ENCODE measurements at places on chromosomes 1 and 21.

- no peak for DNase-seq
Observed at GRCh38 chr1:47527653-47528272, 89.9 kb downstream of the FOXD2 start.

DNA sequence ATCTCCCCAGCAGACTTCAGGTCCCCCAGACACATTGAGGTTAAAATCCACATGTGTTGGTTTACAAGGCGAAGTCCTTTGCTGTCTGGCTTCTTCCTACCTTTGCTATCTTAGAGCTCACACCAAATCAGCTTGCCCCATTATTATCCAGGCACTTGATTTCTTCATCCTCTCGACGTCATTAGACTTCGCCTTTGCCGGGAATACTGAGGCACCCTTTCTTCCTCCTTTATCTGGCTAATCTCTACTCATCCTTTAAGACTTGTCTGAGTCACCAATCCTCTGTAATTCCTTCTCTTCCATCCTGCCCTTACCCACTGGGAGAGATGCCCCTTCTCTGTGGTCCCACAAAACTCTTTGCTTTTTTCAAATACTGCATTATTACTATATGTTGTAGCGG is 9.2 kb upstream of the XCL2 start:
- no peak for DNase-seq

GRCh38 chr1:68525781-68526180 is 28.9 kb upstream of the DEPDC1 start:
- DNase-seq, result no peak

DNA sequence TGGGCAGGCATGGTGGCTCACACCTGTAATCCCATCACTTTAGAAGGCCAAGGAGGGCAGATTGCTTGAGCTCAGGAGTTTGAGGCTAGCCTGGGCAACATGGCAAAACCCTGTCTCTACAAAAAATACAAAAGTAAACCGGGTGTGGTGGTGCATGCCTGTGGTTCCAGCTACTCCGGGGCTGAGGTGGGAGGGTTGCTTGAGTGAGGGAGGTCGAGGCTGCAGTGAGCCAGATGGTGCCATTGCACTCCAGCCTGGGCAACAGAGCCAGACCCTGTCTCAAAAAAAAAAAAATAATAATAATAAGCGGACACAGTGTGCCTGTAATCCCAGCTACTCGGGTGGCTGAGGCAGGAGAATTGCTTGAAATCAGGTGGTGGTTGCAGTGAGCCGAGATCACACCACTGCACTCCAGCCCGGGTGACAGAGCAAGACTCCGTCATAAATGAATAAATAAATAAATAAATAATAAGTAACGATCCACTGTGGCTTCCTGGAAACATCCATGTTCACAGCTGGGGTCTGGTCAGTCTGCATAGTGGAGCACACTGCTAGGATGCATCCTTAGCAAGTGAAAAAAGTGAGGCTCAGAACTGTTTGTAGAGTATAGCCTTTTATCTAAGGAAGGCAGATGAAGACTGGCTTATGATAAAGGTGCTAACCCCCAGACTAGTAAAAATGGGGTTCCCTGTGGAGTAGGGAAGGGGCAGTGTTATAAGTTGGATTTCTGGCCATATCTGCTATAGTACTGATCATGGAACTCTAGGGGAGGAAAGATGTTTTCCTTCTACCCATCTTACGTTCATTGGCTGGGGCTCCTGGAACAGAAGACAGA is 15.7 kb downstream of the PKNOX1 start:
- DNase-seq, result no peak

DNA sequence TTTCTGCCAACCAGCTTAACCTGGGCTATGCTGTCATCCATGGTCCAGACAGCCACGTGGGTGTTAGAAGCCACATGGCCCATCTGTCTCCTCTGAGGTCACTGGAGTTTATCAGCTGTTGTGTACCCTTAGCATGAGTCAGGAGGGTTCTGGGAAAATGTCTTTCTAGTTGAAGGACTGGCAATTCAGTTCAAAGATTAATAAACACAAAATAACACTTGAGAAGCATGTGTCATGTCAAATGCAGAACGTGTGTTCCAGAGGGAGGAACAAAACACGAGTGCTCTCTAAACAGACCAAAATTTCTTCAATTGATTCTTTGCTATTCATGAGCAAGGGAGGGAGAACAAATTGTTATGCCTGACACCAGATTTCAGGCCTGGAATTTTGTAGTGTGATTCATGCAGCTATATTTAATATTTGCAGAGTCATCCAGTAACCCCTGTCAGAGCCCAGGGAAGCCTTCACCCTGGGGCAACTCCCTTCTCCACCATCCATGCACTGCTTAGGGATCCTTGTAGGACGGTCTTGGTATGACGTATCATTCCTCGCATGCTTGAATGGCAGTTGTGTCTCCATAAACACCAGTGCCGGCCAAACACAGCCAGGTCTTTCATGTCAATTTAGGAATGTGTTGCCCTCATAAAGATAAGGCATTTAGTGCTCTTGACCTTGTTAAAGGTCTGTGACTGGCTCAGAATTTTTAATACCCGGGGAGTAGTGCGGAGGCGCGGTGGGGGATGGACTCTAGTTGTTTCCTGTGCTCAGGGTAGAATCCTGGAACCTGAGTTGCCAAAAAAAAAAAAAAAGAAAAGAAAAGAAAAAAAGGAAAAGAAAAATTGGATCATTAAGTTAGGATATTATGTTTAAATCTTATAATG is 27.7 kb upstream of the DYRK1A start:
- no peak for DNase-seq

GRCh38 chr21:42584296-42584641 is 69.2 kb upstream of the PDE9A start:
- DNase-seq, result no peak

- DNase-seq, result no peak
Observed at GRCh38 chr1:226942392-226942791, 2.3 kb downstream of the COQ8A start.

- no peak for DNase-seq
Observed at GRCh38 chr1:16298653-16299052, 53.6 kb downstream of the FBXO42 start.

- no peak for DNase-seq
Observed at GRCh38 chr1:21910558-21911204, 26.4 kb downstream of the HSPG2 start.

DNA sequence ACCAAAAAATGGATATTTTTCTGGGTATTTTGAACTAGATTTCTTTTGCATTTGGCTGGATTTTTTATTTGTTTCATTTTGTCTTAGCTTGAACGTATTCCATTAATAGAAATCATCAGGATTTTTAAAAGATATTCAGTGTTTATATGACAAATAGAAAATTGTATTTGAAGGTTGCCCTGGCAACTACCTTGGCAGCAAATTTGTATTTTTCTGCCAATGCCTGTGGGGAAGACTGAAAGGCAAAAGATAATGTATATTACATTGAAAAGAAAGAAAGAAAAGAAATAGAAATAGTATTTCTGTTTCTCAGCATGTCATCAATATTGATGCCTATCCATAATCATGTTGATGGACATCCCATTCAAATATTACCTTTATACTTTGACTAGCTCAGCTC is 16.8 kb downstream of the VCAM1 start:
- no peak for DNase-seq

DNA sequence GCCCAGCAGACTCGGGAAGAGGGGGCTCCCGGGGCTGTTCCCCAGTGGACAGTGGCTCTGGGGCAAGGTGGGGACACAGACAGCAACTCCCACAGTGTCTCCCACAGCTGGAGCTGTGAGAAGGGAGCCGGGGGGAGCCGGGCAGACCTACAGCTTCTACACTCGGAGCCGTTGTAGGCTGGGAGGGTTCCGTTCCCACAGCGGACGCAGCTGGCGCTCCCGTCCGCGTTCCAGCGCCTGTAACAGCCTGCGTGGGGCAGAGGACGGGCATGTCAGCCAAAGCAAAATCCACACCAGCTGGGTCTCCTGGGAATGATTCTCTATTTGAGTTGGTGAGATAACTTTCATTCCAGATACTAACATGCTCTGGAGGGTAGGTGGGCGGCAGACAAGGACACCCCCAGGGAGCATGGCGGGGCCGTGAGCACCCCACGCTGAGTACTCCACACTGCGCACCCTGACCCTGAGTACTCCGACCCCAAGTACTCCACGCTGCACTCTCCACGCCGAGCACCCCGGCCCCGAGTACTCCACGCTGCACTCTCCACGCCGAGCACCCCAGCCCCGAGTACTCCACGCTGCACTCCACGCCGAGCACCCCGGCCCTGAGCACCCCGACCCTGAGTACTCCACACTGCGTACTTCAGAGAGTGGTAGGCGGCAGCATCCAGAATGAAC is 13.4 kb upstream of the RNF223 start:
- DNase-seq, result no peak

DNA sequence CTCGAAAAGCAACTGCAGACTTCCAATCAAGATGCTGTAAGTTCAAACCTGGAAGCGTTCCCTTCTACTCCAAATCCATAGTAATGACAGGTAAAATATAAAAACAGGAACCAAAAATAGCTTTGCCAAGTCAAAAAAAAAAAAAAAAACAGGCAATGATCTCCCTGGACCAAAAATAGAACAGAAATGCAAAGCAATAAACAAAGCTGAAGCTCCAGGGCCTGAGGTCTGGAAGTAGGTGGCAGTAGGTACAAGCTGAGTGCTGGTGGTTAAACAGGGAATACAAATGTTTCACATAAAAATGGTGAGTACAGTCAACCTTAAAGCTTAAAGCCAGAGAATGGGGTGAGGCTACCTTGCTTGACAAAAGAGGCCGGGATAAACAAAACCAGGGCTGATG is 610.8 kb downstream of the SMYD3 start:
- DNase-seq, result no peak

DNA sequence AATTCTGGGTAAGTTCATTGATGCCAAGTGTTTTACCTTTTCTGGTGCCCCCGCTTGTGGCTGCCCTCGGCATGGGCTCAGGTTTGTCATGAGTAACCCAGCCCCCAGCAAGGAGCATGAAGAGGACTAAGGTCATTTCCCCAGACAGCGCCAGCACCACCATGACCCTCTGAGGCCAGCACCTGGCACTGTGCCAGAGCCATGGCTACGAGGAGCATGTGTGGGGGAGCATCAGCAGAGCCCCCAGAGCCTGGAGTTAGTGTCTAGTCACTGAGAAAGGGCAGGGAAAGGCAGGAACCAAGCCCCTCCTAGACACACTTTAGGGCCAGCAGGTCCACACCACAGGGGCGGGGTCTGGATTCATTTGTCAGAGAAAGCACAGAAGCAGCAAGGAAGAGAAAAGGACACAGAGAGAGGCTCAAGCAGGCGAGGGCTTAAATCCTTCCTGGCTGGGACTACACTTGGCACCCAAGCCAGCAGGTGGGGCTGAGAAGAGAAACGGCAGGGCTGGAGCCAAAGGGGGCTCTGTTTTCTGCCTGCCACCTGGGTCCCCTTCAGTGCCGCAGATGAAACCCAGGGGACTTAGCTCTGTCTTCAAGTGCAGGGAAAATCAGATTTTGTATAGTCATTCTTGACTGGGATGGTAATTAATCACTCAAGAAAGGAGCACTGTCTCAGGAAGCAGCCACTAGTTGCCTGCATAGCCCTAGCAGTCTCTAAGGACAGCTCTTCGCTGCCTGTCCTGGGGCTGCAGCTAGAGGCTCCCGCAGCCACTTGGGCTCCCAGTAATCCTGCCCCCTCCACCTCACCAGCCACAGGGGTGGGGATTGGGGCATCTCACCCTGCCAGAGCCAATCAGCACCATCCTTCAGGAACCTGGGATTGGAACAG is 79.6 kb upstream of the ZC3H12A start:
- no peak for DNase-seq

DNA sequence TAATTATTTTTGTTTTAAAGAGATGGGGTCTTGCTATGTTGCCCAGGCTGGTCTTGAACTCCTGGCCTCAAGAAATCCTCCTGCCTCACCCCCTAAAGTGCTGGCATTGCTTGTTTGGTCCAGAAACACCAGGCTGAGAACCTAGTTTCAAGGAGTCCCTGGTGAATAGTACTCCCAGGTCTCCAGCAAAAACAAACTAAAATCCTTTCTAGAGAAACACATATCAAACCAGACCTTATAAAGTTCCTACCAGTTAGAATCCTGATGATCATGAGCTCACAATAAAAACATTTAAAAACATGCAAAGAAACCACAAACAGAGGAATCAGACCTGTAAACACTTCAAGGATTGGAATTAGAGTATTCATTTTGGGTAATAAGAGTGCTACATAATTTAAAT is 34.4 kb upstream of the PADI1 start:
- DNase-seq, result no peak

DNA sequence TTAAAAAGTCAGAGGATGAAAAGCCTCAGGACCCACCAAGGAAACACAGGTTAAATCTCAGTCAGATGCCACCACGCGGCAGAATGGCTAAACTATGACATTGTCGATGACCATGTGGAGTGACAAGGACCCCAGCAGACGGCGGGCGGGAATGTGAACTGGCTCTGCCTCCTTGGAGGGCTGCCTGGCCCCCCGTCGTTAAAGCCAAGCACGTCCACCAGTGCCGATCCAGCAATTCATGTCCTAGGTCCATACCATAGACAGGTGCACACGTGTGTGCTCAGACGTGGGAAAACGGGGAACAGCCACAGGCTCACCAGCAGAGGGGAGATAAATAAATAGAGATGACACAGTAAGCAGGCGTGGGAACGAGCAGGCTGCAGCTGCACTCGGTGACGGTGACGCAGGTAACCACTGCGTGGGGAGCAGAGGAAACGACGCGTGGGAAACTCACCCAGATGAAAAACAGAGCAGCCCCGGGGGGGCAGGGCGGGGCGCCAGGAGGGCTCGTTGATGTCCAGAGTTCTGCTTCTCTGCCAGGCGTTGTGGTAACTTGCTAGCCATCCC is 28.3 kb upstream of the PCBP3 start:
- DNase-seq, result peak; percentile 92

- no peak for DNase-seq
Observed at GRCh38 chr21:33840771-33841170, 74.8 kb downstream of the ATP5PO start.

DNA sequence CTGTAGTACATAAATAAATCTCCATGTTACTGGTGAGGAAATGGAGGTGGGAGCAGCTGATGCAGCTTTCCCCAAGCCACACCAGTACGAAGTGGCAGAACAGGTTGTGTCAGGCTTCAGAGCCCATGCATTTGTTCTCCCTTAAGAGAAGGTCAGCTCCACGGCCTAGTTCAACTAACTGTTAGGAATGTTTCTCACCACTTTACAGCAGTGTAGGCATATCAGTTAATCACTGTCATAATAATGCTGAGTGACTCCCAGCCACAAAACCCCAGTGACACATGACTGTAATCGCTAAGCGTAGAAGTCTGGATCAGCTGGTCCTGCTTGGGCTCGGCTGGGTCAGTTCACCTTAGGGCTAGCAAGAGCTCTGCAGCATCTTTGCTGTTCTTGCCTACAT is 90.4 kb downstream of the VPS26C start:
- no peak for DNase-seq

- peak; percentile 50 for DNase-seq
Observed at GRCh38 chr1:22420455-22421053, 31.1 kb upstream of the ZBTB40 start.

- no peak for DNase-seq
Observed at GRCh38 chr1:66402194-66402593, 131.8 kb upstream of the SGIP1 start.

- DNase-seq, result no peak
Observed at GRCh38 chr1:165235777-165236291, 120.7 kb downstream of the LMX1A start.

- no peak for DNase-seq
Observed at GRCh38 chr1:118556936-118557335, 371.9 kb upstream of the SPAG17 start.

All from CD4-positive, alpha-beta T cell treated with Interleukin-17A for 1 hour (primary cell).